Activated naive CD4-positive, alpha-beta T cell (primary cell): ENCODE measurements at places on chromosomes 11 and 22.

- DNase-seq: no peak
Observed at GRCh38 chr11:44269369-44270351, 40.3 kb downstream of the ALX4 start.

- no peak for DNase-seq
Observed at GRCh38 chr11:86040919-86041850, 27.7 kb downstream of the PICALM start.

- DNase-seq: no peak
Observed at GRCh38 chr11:82807646-82808045, 74.0 kb upstream of the FAM181B start.

GRCh38 chr22:43164636-43165035 lies 13.3 kb downstream of the TSPO start:
- no peak for DNase-seq

DNA sequence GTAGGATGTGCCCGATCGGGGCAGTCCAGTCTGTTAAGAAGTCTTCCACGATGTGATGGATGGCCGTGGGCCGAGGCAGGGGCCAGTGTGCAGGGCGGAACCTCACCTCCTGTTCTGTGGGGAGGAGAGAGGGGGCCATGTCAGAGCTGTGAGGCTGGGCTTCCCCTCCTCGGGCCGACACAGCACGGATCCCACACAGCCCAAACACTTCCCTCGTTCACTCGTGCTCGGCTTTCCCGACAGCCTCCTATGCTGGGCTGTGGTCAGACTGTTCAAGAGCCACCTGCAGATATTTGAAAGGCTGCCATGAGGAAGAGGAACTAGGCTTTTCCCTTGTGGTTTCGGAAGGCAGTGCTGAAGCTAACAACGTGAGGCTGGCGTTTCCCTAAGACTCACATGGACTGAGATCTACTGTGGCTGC lies 12.3 kb upstream of the TXN2 start:
- DNase-seq: no peak

DNA sequence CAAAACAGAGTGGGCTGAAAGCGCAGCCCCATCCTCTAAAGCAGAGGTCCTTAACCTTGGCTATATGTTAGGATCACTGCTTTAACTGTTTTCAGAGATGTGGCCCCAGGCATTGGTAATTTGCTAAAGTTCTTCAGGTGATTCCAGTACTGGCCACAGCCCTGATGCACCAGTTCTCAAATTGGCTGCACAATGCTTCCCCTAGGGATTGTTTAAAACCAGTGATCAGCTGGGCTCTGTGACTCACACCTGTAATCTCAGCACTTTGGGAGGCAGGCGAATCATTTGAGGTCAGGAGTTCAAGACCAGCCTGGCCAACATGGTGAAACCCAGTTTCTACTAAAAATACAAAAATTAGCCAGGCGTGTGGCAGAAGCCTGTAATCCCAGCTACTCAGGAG lies 8.4 kb upstream of the IRAG1 start:
- no peak for DNase-seq

GRCh38 chr22:45196308-45196707 lies 32.6 kb downstream of the NUP50 start:
- DNase-seq: no peak

- no peak for DNase-seq
Observed at GRCh38 chr11:30228323-30228884, 2.4 kb upstream of the FSHB start.

DNA sequence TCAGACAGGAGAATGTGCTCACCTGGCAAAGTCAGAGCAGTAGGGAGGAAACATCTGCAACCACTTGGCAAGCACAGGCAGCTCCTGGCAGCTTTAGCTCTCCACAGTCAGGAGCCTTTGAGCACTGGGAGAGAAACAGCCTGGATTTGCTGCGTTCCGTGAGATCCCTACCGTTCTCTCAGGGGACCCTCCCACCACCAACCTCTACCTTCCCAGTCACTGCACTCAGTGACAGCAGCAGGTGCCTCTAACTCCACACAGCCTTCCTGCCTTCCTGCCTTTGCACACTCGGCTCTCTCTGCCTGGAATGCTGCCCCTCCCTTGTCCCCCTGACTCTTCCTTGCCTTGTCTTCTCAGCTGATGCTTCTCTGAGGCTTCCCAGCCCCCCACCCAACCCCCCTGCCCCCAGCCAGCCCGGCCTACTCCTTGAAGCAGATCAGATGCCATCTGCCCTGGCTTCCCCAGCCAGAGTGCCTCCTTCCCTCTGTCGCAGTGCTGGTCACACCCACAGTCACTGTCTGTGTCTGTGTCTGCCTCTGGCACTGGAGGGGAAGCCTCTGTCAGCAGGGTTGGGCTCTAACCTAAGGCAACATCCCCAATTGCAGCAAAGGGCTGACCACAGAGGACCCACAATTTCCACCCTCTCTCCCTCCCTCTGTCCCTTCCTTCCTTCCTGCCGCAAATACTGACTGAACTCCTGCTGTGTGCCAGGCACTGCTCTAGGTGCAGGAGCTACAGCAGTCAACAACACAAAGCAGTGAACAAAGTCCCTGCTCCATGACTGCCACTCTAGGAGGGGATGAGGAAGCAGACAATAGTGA lies 14.9 kb upstream of the TSKU start:
- DNase-seq: no peak

DNA sequence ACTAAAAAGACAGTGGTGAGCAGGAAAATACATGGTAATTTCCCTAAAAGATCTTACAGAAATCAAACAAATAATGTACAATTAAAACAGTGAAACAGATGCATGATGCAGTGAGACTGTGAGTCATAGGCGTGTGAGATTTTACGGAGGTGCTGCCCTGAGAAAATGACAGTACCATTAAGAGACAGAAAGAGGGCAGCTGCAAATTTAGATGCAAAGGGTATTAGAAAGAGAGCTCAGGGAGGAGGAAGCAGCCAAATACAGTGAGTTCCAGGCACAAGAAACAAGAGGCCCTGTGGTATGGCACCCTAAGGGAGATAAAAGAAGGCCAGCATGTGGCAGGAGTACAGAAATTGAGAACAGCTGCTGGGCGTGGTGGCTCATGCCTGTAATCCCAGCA lies 88.5 kb upstream of the FIBIN start:
- DNase-seq: no peak

GRCh38 chr11:117669062-117669461 lies 128.0 kb downstream of the DSCAML1 start:
- no peak for DNase-seq

GRCh38 chr11:72573072-72573854 lies 101.0 kb downstream of the PDE2A start:
- no peak for DNase-seq

DNA sequence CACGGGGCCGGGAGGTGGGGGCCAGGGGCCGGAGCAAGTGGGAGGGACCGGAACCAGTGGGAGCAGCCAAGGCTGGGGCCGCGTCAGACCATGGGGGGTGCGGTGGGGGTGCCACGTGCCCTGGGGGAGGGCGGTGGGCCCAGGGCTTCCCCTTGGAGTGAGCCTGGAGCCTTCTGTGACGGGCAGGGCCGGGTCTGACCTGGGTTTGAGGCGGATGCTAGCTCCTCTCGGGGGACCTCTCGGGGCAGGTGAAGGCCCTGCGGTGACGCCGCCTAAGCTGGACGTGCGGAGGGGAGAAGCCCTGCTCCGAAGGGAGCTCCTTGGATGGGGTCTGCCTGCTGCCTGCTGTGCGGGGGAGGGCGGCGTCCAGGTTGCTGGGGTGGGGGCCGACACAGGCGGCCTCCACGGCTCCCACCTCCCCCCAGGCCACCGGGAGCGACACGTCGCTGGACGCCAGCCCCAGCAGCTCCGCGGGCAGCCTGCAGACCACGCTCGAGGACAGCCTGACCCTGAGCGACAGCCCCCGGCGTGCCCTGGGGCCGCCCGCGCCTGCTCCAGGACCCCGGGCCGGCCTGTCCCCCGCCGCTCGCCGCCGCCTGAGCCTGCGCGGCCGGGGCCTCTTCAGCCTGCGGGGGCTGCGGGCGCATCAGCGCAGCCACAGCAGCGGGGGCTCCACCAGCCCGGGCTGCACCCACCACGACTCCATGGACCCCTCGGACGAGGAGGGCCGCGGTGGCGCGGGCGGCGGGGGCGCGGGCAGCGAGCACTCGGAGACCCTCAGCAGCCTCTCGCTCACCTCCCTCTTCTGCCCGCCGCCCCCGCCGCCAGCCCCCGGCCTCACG lies 115.0 kb downstream of the CACNA1I start:
- no peak for DNase-seq

DNA sequence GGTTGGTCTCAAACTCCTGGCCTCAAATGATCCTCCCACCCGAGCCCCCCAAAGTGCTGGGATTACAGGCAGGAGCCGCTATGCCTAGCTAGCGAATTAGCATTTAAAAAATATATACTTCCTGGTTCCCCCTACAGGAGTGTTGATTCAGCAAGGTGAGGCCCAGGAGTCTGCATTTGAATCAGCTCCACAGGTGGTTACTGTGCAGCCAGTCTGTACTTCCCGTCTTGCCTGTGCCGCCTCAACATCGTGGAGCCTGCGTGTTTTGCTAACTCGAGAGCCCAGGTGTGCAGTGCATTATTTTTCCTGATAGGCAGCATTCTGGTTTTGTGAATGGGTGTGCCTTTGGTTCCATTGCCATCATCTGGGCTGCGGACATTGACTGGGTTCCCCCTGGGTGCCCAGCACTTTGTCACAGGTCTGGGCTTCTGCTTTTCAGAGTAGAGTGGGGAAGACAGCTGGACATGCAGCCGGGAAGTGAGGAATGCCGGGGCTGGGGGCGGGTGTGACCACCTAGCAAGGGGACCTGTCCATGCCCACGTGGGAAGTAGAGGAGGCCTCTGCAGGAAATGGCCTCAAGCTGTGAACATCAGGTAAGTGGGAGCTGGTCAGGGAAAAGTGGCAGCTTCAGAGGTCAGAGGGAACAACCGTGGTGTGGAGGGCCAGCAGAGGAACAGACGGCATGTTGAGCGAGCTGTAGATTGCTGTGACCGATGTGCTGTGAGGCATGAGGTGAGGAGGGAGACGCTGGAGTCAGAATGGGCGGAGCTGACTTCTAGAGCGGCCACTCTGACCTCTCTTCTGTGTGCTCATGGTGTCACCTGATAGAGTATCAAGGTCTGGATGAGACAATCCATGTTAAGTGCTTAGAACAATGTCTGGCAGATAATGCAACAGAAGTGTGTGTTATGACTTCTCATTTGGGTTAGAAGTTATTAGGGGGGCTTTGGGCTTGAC lies 42.2 kb downstream of the PPFIA1 start:
- no peak for DNase-seq

DNA sequence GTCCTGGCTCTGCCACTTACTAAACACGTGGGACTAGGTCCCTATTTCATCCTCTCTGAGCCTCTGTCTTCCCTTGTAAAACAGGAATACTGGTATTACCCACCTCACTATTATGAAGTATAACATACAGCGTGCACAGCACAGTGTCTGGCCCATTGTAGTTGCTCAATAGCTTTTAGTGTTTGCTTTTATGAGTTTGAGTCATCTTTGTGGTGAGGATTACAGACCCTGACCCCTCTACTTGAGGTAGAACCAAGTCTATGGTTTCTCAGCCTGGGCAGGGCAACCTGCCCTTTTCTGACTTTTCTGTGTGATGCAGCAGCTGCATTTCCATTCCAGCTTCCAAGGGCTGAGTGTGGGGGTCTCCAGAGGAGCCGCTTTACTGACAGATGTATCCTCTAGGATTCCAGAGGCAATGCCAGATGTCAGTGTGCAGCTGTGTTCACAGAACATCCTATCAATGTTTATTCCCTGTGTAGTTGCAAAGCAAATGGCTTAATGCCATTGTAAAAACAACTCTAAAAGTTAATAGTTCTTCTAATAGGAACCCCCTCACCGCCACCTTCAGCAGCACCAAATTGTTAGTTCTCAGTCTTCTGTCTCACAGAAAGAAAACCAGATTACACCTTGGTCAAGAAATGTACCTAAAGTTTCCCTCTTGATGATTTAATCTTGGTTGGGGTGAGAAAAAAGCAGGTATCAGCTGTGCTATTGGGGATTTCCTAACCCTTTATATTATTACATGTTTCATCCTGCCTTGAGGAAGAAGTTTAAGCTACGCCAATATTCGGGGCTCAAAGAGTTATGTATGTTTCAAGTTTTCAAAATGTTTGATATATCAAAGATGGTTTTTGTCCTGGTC lies 16.8 kb downstream of the PRR5L start:
- DNase-seq: no peak

- DNase-seq: no peak
Observed at GRCh38 chr11:33296695-33297094, 39.5 kb downstream of the HIPK3 start.

GRCh38 chr22:45774001-45774670 lies 102.5 kb downstream of the ATXN10 start:
- no peak for DNase-seq

- DNase-seq: no peak
Observed at GRCh38 chr11:77147668-77148321, 19.7 kb downstream of the MYO7A start.

- no peak for DNase-seq
Observed at GRCh38 chr11:12840871-12841660, 166.8 kb downstream of the TEAD1 start.

DNA sequence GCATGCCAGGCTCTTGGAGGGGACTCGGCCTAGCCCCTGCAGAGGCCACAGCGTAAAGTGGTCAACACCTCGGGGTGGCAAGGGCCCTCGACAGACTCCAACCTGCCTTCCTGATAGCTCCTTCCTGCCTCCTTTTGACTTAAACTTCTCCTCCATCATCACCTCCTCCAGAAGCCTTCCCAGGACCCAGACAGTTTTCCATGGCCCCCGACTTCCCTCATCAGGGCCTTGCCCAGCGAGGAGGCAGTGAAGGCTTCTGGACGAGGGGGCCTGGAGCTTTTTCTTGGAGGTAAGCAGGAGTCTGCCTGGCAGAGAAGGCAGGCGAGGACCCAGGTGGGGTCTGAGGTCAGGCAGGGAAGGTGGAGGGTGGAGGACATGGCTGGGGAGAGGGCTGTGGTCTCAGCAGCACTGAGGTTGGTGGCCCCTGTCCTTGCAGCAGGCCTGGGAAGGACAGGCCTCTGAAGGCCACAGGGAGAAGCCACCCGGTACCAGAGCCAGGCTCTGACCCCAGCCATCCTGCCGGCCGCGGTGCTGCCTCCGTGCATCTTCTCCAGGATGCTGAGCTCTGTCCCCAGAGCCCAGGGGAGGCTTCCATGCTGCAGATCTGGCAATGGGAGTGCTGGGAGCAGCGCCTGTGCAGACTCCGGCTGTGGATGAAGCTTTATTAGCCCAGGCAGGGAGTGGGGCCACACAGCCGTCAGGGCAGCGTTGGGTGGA lies 81.4 kb downstream of the WNT7B start:
- DNase-seq: no peak

- DNase-seq: no peak
Observed at GRCh38 chr11:14300661-14301304, 58.2 kb downstream of the RRAS2 start.

DNA sequence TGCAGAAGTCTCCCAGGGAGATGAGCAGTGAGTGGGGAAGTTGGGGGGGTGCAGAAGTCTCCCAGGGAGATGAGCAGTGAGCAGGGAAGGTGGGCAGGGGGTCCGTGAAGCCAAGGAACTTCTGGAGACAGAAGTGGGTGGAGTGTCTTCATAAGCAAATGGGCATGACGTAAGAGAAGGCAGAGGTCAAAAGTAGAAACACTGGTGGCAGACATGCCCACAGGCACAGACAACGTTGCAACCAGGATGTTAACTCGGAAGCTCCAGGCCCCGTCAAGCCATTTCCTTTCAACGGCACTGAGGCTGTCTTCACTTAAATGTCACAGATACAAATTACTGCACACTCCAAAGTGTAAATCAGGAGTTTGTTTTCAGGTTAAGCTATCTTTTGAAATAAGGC lies 186.1 kb downstream of the SHANK2 start:
- DNase-seq: no peak
